Astrocyte of the spinal cord (primary cell): ENCODE measurements at places on chromosomes 16 and 17.

- no peak for DNase-seq
Measured at GRCh38 chr16:89481356-89481955, 8.9 kb downstream of the ANKRD11 start.

GRCh38 chr16:67961551-67961957 is 6.9 kb downstream of the SLC12A4 start:
- no peak for DNase-seq

DNA sequence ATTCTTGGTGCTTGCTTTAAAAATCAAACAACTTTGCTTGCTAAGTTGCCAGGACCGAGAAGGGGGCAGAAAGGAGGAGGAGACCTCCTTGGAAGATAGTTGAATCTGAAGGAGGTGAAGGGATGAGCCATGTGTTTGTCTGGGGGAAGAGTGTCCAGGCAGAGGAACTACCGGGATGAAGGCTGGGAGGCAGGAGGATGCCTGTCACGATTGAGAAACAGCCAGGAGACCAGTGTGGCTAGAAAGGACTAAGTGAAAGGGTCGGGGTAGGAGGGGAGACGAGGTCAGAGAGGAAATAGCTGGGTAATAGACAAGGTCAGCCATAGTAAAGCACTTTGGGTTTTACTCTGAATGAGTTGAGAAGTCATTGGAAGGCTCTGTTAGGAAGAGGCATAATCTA is 38.9 kb upstream of the CSNK2A2 start:
- no peak for DNase-seq

- DNase-seq = no peak
Measured at GRCh38 chr16:28192806-28193529, 18.8 kb downstream of the XPO6 start.

GRCh38 chr17:30454635-30455034 is 22.6 kb upstream of the GOSR1 start:
- DNase-seq = no peak
